ENCODE measurements at places on chromosomes 2 and 18.

DNA sequence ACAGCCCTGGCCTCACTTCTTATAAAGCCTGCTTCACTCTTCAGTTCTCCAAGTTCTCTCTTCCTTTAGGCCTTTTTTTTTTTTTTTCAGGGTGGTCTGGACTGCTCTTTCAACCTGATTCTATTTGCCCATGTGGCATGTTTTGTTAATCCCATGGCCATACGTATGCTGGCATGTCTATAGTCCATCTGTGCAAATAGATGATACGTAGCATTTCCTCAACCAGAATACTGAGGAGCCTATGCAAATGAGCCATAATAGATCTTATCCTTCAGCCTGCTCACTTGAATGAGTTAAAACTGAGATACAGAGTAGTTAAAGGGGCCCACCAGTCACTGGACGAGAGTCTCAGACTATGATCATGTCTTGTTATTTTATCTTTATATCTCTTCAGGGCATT lies 265.2 kb upstream of the CXCR4 start:
- DNase-seq = no peak

DNA sequence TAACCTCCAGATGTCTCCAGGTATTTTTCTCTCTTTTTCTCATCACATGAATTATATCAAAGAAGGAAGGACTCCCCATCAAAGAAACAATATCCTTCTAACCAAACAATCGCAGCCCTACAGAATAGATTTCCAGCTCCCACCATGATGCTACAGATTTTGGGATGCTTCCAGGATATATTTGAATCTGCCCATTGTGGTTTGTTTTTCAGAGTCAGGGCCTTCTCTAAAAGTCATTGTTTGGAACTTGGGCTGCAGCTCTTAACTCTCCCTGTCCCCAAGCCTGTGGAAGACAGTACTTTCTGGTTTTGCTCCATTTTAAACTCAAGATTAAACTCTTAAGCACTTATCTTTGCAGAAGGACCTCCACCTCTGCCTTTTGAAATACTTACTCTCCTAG lies 223.2 kb downstream of the PMAIP1 start:
- no peak for DNase-seq

DNA sequence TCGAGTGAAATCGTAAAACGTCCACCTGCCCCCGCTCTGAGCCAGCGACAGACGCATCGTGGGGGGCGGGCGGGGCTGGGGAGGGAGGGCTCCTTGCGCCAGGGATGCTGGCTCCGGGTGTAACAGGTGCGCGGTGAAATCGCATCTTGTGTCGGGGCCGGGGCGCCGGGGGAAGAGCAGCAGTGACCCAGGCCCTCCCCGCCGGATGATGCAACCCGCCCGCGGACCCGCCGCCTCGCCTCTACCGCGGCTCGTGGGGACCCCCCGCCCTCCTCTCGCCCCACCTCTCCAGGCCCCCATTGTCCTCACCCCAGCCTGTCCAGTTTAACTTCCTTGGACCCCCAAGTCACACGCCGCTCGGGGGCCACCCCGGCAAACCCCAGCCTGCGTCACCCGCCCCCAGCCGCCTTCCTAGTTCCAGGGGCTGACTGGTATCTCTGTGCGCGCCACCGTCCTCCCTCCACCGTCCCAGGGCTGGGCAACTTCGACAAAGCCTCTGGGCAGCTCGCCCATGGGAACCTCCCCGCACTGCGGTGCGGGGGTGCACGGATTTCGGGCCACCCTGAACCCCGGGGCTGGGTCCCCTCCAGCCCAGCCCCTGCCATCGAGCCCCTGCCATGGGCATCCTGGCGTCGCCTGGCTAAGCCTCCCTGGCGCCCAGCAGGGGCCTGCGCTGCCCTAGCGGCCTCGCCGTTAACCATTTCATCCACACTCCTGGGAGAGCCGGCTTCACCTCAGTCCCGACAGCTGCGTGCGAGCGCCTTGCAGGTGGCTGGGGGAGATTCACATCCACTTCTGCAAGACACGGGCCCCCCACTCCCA lies 799 bp upstream of the KIF1A start:
- no peak for DNase-seq

- no peak for DNase-seq
These were observed 129.4 kb upstream of the DAPL1 start for GRCh38 chr2:158665536-158666302.

GRCh38 chr2:86011449-86011941 lies 94.2 kb downstream of the POLR1A start:
- no peak for DNase-seq

DNA sequence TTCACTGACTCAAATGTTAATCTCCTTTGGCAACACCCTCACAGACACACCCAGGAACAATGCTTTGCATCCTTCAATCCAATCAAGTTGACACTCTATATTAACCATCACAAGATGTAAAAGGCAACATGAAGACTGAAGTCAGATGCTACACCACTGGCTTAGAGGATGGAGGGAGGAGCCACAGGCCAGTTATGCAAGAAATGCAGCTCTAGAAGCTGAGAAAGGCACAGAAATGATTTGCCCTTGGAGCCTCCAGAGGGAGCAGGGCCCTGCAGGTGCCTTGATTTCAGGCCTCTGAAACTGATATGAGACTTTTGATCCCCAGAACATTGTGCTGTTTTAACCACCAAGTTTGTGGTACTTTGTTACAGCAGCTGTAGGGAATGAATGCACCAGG lies 276.3 kb downstream of the KCNS3 start:
- DNase-seq = no peak

DNA sequence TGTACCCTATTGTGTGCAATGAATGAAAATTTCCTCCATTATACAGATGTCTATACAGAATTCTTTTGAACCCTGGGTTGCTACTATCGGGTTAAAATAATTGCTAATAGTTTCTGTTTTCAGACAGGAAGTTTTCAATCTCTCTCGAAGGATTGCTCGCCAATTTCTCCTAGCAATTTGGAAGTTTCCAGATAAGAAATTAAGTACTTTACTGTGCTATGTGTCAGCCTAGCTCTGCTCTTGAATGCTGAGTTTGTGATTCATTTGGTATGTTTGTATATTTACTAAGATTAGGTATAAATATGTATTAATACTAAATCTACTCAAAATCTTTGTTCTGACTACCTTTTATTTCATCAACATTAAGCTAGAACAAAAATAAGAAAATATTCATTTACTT lies 74.6 kb upstream of the ARL5A start:
- DNase-seq = no peak

GRCh38 chr2:176103742-176104315 lies 3.3 kb upstream of the HOXD11 start:
- no peak for DNase-seq

DNA sequence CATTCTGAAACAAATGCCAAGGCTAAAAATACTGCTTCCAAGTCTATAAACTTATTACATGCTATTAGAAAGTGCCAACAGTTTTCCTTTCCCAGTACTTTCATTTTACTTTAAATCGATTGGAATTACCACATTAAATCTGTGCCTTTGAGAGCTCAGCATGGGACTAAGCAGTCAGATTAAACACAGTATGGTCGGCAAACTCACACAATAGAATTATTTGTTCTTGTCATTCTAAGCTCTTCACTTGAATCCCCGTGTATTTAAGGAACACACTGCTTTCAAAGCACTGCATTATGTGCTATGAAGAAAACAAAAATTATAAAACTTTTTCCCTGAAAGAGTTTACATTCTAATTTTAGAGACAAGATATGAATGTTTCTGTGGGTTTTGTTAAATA lies 444.4 kb upstream of the SLC39A10 start:
- no peak for DNase-seq

- DNase-seq = no peak
These were observed 4.6 kb upstream of the TCF4 start for GRCh38 chr18:55592572-55592971.

All from suppressor macrophage treated with lipopolysaccharide for 4 hours (primary cell).